Left hindlimb (tissue), 1 donor: ENCODE measurements at places on chromosomes 4 and X.

GRCh38 chr4:1855333-1856070 lies 454 bp downstream of the LETM1 start:
- no peak for DNase-seq

DNA sequence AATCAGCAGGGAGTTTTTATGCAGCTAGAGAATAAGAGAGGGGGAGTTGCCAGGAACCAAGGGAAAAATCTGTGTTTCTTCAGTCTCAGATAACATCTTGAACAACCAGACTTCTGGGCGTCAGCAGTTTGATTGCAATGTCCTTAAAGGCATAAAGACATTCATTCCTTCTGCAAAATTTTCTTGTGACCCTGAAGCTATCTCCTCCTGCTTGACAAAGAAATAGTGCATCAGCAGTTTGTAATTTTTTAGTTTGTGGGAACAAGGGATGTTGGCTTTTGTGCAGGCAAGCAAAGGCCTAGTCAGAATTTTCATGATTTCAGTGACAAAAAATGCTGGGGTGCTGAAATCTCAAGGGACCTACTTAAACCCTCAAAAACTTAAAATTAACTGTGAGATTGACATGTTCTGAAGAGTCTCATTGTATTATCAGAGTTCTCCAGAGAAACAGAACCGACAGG lies 125.8 kb upstream of the UNC5C start:
- DNase-seq, result no peak

- no peak for DNase-seq
Measured at GRCh38 chr4:144862210-144862609, 216.3 kb downstream of the HHIP start.

DNA sequence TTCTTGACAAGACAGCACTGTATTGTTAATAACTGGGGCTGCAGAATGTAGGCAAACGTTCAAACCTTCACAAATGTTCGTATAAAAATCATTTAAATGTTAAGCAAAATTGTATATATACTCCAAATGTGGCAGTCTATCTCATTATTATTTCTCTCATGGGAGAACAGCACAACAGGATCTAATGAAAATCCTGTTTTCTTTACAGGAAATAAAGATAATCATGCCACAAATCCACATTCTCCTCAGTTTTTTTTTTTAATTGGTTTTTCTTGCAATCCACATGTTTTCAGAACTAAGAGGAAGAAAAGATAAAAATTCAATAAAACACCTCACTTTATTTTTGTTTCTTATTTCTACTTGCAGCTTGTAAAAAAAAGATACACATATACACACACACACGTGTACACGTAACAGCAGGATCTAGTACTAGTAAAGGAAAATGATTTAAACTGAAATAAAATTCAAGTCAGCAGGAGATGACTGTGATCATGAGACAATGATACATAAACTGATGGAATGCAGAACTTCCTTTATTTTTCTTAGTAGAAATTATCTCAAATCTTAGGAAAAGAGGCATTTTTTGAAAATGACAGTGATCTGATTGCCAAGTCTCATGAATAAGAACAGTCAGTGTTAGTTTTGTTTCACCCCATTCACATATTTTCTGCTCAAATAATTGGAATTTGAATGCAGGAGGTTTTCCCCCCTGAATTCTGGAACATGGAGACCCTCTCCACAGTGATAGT lies 11.3 kb downstream of the APBB2 start:
- no peak for DNase-seq

DNA sequence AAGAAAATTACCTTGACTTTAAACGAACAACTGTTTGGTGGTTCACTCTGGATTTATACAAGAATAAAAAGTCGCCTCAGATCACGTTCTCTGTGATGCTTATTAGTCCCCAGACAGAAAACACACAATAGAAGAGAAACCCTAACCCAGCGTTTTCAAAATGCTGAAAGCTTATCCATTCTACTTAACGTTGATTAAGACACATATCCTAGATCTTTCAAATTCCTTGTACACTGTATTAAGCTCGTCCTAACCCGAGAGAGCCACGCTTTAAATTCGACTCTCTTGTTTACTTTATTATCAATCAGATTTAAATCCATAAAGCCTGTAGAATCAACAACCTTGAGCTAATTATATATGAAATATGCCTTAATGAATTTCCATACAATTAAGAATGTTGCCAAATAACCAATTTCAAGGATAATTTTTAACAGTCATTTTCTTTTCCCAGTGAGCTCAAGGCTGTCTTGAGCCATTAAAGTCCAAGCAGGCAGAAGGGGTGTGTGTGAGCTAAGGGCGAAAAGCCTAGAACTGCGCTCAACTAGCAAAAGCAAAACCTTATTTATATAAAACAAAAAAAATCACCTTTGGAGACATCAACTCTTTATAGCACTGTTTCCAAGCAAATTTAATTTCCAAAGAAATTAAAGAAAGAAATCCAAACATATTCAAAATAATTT lies 981 bp upstream of the PITX2 start:
- DNase-seq, result no peak

GRCh38 chr4:53064609-53065008 lies 202.5 kb downstream of the RASL11B start:
- no peak for DNase-seq

GRCh38 chrX:37781814-37782213 lies 2.0 kb downstream of the CYBB start:
- DNase-seq, result no peak

GRCh38 chrX:104270916-104271512 lies 16.3 kb upstream of the ESX1 start:
- DNase-seq, result no peak

DNA sequence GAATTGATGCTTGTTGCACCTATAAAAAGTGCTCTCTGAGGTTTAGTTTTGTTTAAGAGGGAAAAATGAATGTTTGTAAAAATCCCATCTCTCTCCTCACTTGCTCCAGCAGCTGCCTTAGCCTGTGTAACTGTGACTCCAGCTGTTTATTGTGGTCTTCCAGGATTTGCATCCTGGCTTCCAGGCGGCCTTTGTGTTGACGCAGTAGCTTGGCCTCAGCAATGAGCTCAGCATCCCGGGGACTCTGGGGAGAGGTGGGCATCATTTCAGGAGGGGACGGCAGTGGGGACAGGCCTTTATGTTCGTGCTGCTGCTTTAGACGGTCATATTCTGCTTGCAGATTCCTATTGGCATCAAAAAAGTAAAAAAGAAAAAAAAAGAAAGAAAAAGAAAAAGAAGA lies 75.3 kb upstream of the FTHL17 start:
- peak; percentile 34 for DNase-seq

DNA sequence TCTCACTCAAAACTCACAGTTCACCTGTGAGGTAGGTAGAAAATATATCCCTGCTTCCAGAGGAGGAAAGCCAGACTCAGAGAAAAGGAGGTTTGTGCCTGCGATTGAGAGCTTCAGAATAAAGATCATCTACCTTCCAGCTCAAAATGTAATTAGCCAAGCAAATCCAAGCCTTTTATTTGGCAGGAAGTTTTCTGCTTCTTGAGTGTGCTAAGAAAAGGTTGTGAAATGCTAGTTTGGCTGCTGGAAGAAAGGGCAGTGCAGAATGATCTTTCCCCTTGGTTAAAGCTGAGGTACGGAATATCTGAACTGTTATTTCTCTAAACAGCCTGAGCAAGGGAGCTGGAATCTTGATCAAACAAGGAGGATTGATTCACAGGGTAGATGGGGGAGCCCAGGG lies 59.7 kb upstream of the VCX3B start:
- DNase-seq, result no peak

GRCh38 chr4:10582059-10582686 lies 102.4 kb downstream of the CLNK start:
- peak; percentile 57 for DNase-seq

DNA sequence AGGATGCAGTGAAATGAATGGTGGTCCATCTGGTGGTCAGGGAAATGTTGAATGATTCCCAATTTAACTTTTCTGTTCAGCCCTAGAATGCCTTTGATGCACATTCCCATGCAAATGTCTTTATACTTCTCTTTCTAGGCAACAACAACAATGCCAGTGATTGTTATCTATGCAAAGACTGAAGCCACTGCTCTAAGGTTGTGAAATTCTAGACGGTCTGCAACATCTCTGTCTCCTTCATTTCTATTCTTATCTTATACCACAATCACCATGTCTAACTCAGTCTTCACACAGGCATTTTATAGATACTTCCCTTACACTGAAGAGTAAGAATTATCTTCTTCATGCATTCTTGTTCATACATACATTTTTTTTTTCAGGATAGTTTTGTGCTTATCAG lies 84.5 kb downstream of the HPGD start:
- DNase-seq, result no peak

- DNase-seq, result no peak
Measured at GRCh38 chr4:37268319-37268718, 23.8 kb downstream of the NWD2 start.

- no peak for DNase-seq
Measured at GRCh38 chrX:3268829-3269228, 77.6 kb downstream of the MXRA5 start.

DNA sequence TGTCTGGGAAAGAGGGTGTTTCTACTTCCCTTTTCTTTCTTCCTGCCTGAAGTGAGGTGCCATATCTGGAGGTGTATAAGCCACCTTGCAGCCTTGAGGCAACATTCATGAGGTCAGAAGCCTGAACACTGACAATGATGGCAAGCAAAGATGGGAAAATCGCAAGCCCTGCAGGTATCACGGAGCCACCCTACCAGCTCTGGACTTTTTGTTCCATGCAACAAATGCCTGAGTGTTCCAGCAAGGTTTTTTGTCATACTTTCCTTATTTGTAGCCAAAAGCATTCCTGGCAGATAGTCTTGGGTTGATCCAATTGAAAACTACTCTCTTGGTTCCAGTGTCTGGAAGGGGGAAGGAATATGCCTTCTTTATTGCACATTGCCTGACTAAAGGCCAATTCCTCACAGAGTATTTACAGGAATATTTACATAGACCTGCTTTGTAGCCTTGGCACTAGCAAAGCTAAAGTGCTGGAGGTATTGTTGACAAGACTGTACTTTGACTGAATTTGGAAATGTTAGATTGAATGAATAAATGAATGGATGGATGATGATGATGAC lies 14.4 kb upstream of the SOD3 start:
- no peak for DNase-seq

GRCh38 chr4:144648042-144648441 lies 2.1 kb downstream of the HHIP start:
- no peak for DNase-seq

DNA sequence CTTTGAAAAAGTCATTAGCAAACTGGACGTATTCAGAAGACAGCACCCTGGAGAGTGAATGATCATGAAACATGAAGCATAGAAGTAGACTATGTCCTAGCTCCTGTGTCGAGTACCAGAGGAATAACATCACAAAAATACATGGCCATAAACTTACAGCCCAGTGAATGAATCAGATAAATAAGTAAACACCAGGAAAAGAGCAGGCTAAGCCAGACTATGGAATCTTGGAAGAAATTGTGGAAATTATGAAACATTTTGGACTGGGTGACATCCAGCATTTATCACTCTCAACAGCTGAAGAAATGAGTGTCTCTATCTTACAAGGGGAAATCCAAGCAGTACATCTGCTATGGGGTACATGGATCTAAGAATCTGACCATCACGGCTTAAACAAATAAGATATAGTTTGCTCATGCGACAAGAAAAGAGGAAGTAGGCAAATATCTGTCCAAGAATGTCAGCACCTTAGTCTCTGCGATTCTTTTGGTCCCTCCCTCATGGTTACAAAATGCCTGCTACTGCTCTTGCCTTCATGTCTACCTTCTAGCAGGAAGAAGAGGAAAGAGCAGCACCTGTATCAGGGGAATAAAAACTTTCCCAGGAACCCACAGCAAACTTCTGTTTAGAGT lies 481.5 kb downstream of the BCOR start:
- DNase-seq, result no peak

DNA sequence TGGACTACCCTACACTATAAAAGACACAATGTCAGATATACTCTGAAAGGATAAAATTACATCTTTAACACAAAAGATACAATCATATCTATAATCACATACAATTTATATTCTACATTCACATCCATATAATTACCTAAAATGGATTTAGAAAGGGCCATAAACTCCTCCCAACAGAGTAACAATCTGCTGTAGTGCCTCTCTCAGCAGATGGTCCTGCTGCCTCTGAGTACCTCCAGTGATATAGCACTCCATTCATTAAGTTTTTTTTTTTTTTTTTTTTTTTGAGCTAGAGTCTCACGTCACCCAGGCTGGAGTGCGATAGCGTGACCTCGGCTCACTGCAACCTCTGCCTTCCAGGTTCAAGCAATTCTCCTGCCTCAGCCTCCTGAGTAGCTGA lies 7.4 kb downstream of the ANKRD37 start:
- DNase-seq, result no peak

- DNase-seq, result no peak
Measured at GRCh38 chrX:151901826-151902225, 10.9 kb upstream of the MAGEA4 start.

GRCh38 chrX:104854188-104854587 lies 288.2 kb downstream of the IL1RAPL2 start:
- DNase-seq, result no peak

DNA sequence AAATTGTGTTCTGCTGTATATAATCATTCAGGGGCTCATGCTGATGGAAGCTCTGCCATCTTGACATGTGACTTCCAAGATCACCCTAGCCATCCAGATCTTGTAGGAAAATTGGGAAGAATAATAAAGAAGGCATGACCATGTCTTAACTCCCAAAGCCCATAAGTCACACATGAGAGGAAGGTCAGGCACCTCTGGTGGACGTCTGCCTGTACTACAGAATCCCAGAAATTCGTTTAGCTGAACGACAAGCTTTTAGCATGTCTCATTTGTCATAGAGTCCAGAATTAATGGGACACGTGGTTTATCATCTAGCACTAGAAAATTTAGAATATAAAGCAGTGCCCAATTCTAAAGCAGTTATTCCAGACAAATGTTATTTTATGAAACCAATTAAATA lies 212.7 kb downstream of the CENPC start:
- no peak for DNase-seq

DNA sequence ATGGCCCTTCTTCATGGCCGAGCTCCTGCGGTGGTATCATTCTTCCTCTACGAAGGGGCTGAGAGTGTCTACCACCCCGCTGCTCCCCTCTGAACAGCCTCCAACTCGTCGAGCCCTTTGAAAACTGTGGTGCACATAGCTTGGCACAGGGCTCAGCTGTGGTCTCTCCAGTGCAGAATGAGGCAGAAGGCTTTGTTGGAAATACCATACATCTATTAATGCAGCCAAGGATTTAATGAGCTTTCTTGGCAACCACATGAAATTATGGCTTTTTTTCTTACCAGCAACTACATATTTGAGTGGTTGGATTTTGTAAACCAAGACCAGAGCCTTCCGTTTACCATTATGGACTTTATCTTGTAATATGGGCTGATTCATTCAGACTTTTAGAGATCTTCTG lies 61.7 kb upstream of the CBR4 start:
- peak; percentile 51 for DNase-seq
